ENCODE measurements at places on chromosomes 2 and 18. TPM values are rescaled to one million over a fixed set of nuclear protein-coding genes. Genes with fewer than 3 reads are reported as not detected.

FBXO15 gene
- total RNA-seq: 0.63 TPM

NDC80 gene
- 8.6 TPM for total RNA-seq

GPATCH11 gene
- total RNA-seq: 7.2 TPM

UCN gene
- total RNA-seq: not detected

IL1B gene
- 3,994 TPM for total RNA-seq

COLEC11 gene
- total RNA-seq: not detected

Data from mononuclear cell (primary cell).